Type B pancreatic cell (in vitro differentiated cells): ENCODE measurements at places on chromosomes 4 and X. TPM values are rescaled to one million over a fixed set of nuclear protein-coding genes. Genes with fewer than 3 reads are reported as not detected.

DNA sequence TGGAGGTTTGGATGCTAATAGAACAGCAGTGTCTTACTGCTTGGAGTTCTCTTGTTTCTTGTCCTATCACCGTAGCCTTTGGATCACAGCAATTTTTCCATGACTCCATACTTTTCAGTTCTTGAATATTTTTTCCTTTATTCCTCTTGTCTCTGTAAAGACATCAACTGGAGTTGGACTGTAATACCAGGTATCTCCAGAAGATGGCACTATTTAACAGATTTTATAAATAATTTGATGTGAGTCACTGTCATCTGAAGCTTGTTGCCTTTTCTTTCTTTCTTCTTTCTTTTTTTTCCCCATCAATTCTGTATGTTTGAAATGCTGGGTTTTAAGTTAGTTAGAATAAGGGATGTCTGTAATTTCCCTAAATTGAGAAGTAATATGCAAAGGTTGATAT is 24.1 kb downstream of the HPRT1 start:
- no peak for DNase-seq

GRCh38 chrX:105837232-105837631 is 14.9 kb downstream of the NRK start:
- DNase-seq: no peak

DNA sequence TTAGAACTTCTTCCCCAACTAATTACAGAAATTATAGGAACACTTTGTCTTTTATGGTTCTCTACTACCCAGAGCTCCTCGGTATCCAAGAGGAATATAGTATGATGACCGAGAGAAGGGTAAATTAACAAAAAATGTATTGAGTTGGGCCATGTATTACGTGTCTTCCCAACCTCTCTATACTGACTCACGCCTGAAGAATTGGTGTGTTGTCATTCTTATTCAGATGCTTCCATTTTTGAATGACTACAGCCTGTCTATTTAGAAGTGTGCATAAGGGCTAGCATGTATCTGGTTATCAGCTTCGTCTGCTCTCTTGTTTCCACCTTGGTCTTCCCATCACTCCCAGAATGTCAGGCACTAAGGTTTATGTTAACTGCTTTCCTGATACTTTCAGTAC is 24.5 kb upstream of the SCD5 start:
- no peak for DNase-seq

GRCh38 chr4:61198686-61199085 is 1.4 kb upstream of the ADGRL3 start:
- DNase-seq: no peak

DNA sequence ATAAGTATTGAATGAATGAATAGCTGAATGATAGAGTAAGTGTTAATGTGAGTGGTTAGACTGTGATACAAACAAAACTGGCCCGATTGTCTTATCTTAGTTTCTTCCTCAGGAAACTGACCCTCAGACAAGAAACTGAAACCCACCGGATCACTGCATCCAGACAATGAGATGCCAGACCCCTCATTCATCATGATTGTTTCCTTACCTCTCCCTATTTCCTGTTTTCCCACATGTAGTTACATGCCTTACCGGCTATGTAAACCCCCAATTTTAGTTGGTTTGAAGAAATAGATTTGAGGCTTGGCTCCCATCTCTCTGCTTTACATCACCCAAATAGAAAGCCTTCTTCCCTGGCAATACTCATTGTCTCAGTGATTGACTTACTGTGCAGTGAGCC is 218.9 kb upstream of the PPP1R2C start:
- DNase-seq: no peak

GRCh38 chr4:161496-162284 is 37.4 kb downstream of the ZNF718 start:
- DNase-seq: no peak

GRCh38 chr4:68336530-68336929 is 13.4 kb downstream of the YTHDC1 start:
- no peak for DNase-seq

DNA sequence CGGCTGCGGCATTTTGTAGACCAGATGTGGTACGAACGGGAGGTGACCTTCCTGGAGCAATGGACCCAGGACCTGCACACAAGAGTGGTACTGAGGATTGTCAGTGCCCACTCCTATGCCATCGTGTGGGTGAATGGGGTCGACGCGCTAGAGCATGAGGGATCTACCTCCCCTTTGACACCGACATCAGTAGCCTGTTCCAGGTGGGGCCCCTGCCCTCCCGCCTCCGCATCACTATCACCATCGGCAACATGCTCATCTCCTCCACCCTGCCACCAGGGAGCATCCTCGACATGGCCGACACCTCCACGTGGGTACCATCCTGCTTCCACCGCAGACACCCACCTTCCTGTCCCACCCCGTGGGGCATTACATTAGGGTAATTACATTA is 46.2 kb downstream of the SMARCA5 start:
- DNase-seq: no peak

- no peak for DNase-seq
These were observed 44.7 kb downstream of the SPATA4 start for GRCh38 chr4:176150704-176151103.

DNA sequence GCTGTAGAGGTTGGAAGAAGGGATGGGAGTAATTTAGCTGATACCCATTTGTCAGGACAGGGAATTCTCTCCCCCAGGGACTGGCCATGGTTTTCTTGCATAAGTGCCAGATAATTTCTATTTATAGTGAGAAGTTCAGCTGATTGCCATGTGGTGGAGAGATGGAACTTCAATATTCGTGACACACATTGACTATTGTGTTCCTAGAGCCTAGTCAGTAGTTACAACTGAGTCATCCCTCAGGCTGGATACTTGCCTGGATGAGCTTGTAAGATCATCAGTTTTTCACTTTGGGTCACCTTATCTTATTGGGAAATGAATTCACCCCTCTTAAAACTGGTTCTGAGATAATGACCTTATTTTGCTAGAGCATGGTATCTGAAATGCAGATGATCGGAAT is 32.2 kb downstream of the CFAP299 start:
- no peak for DNase-seq

- no peak for DNase-seq
These were observed 21.7 kb downstream of the PJA1 start for GRCh38 chrX:69143530-69143929.

GRCh38 chr4:167918077-167918476 is 174.3 kb upstream of the ANXA10 start:
- DNase-seq: no peak

- DNase-seq: no peak
These were observed 201.1 kb downstream of the STPG2 start for GRCh38 chr4:97942137-97942536.

- DNase-seq: no peak
These were observed 62.3 kb downstream of the RTL9 start for GRCh38 chrX:110420771-110421499.

DNA sequence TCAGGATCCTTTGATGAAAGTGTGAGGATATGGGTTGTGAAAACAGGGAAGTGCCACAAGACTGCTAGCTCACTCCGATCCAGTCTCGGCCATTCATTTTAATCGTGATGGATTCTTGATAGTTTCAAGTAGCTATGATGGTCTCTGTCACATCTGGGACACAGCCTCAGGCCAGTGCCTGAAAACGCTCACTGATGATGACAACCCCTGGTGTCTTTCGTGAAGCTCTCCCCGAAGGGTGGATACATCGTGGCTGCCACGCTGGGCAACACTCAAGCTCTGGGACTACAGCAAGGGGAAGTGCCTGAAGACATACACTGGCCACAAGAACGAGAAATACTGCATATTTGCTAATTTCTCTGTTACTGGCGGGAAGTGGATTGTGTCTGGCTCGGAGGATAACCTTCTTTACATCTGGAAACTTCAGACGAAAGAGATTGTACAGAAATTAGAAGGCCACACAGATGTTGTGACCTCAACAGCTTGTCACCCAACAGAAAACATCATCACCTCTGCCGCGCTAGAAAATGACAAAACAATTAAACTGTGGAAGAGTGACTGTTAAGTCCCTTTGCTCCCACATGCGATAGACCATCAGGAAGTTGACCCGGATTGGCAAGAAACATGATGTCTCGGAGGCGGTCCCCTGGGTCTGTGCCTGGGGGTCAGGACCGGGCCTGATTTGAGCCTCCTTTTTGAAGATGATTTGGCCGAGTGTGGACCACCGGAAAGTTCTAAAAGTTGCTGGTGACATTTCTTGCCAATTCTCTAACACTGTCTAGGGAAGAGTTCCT is 22.2 kb downstream of the LIAS start:
- no peak for DNase-seq

The USP17L18 gene
- total RNA-seq: not detected in 2 replicates

The C4orf50 gene
- total RNA-seq: 0.19 and 0.52 TPM in 2 replicates

The TRIM60 gene
- total RNA-seq: not detected in 2 replicates

The DCAF12L1 gene
- 0.56 and 0.83 TPM in 2 replicates for total RNA-seq

The PAGE2B gene
- not detected in 2 replicates for total RNA-seq

The MAGEB2 gene
- total RNA-seq: not detected in 2 replicates

The H2BW2 gene
- not detected in 2 replicates for total RNA-seq

The SRP72 gene
- 87.3 and 108 TPM in 2 replicates for total RNA-seq
